Memory B cell (primary cell): ENCODE measurements at places on chromosomes 13 and 19.

- DNase-seq, result no peak
These were observed 16.3 kb downstream of the ZNF823 start for GRCh38 chr19:11722414-11722813.

- no peak for DNase-seq
These were observed 26.1 kb upstream of the FXYD3 start for GRCh38 chr19:35089554-35089953.

DNA sequence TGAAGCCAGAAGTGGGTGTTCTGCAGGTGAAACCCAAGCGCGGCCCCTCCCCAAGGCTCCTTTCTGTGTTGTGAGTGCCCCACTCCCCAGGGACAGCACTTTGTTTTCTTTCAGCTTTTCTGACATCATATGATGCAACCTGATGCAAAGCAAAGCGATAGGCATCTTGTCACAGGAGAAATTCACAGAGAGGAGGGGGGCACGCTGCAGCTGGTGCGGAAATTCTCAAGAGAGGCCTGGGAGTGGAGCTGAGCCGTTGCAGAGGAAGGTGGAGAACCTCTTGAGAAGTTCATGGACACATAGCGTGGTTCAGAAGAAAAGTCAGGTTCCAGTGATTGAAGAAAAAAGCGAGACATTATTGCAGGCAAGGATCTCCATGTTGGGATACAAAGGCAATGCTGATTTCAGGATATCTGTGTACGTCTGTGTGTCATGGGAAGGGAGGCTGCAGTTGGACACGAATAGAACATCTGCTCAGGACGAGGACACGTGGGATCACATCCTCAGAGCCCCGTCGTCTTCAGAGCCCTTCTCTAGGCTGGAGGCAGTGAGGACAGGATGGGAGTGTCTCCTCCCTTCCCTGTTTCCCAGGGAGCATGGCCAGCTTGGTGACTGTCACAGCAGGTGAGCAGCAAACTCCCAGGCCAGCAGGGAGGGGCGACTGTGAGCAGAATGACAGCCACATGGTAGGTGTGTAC lies 79.2 kb downstream of the IRS2 start:
- DNase-seq, result no peak

- no peak for DNase-seq
These were observed 6.5 kb downstream of the TNFSF13B start for GRCh38 chr13:108276060-108276459.
